Left ventricle myocardium inferior (tissue), 1 donor: ENCODE measurements at places on chromosomes 4 and X.

GRCh38 chr4:42488554-42488953 lies 91.3 kb downstream of the SHISA3 start:
- no peak for DNase-seq

- DNase-seq, result no peak
These were observed 89.2 kb downstream of the GATB start for GRCh38 chr4:151671541-151672059.

- DNase-seq, result no peak
These were observed 114.9 kb downstream of the MAGEB17 start for GRCh38 chrX:16282209-16282608.

- no peak for DNase-seq
These were observed 158.8 kb upstream of the AADAT start for GRCh38 chr4:170248576-170248975.

- no peak for DNase-seq
These were observed 16.5 kb upstream of the SMIM14 start for GRCh38 chr4:39655211-39655610.

DNA sequence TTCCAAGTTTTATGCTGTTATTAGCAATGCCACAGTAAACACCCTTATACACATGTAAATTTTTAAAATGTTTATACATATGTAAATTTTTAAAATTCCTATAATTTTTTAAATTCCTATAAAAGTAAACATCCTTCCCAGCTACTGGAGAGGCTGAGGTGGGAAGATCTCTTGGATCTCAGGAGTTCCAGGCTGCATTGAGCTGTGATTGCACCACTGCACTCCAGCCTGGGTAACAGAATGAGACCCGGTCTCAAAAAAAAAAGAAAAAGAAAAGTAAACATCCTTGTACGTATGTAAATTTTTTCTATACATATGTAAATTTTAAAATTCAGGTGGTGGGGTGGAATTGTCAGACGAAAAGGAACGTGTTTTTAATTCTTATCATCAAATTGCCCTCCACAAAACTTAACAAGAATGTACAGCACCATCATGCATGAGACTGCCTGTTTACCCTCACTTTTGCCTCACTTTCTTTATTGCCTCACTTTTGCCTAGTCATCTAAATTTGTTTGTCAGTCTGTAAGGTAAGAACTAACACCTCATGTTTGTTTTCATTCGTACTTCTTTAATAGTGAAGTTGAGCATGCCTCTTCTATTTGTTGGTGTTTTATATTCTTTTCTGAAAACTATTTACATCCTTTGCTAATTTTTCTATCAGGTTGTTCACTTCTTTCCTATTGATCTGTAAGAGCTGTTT lies 8.0 kb downstream of the SLC7A3 start:
- no peak for DNase-seq

DNA sequence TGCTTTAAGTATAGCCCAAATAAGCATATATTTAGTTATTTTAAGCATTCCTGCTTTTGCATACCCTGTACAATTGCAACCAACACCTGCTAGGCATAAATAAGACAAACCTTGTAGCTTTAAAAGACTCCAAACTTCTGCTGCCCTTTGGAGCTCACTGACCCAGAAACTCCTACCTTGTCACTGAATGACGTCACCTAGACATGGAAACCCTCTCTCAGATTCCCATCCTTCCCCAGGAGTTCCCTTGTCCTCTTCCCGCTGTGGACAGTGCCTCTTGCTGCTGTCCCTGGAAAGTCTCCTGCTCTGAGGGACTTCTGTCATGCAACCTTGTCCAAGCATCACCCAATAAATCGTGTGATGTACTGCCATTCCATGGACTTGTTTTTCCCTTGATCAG lies 507.2 kb downstream of the GRXCR1 start:
- DNase-seq, result no peak

DNA sequence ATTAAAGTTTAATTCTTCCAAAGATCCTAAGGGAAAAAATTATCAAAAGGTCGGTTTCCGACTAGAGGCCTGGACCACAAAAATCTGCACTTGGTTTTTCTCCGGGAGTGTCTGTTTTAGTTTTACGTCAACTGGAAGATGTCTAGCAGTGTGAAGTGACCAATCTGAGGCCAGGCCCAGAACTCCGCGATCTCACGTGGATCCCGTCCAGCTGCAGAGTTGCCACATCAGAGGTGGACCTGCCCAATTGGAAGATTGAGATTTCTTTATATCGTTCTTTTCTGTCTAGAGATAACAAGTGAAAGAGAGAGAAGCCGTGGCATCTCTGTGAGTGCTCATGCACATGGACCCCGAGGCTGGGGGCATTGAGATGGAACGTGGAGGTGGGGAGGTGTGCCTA lies 115.8 kb downstream of the AFF1 start:
- DNase-seq, result peak; percentile 67

DNA sequence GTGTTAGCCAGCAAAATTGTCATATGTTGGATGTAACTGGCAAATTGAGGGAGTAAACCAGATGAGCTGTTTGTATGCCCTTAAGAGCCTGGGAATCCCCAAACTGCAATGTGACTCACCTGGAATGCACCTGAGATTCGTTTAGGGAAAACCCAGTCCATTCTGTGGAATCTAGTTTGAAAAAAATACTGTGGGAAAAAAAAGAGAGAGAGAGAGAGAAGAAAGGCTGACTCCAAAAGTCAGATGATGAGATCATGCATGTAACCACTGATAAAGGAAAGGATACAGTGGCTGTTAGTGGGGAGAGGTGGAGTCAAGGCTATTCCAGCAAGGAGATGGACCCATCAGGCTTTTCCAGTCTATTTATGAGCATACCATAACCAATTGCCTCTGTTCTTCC lies 48.5 kb downstream of the SLC9A7 start:
- DNase-seq, result no peak

DNA sequence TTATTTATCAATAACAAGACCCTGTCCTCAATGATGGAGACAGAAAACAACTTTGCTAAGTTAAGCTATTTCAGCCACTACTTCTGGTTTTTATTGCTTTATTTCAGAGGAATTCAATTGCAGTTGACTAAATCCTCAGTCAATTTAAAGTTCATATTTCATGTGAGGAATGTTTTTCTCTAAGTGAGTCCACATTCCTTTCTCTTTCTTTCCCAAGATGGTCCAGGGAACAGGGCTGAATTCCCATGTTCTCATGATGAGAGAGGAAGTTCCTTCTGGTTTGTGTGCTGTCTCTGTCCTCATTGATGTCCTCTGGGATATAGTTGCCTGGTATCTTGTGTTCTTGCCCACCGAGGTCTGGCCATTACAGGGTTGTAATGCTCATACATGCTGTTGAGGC lies 117.2 kb downstream of the SLIT2 start:
- no peak for DNase-seq

DNA sequence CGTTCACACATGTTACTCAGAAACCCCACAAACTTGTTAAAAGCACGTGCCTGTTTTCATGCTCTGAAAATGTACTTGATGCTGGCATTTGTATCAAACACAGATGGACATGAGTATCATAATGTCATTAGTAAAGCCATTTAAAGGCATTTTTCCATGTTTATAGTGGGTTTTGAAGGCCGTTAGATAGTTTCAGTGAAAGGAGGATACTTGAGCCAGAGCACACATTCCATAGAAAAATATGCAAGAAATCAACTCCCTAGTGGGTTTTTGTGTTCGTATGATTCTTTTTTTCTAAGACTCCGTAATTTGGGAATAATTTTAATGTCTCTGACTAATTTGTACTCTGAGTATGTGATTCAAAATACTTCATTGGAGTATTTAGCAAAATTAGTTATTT lies 216.2 kb upstream of the BMP3 start:
- DNase-seq, result no peak

DNA sequence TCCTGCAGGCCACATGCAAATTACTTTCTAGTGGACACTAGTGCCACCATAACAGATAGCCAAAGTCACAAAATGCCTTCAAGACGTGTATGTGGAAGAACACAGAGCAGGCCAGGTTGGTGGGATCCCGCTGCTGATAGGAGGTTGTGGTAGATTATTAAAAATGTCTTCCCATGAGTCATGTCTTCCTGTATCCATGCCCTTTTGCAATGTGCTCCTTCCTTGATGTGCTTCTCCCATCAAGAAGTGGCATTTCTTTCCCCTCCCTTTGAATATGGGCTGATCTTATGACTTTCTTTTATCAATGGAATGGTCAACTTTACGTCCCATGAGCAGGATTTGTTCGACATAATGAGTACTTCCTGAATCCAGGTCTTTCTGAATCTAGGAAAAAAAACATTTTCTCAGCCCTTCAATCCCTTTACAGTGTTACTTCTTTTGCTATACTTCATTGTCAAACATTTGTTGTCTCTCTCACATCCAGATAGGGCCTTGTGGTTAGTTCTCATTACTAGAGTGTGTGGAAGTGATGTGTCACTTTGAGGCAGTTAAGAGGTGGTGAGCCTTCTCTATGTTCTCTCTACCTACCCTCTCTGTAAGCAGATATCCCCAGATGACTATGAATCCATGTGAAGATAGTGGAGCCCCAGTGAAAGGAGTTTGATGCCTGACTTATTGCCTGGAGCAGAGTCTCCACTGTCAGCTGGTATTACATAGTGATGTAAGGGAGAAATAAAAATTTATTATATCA lies 519.2 kb upstream of the DIPK2B start:
- no peak for DNase-seq

DNA sequence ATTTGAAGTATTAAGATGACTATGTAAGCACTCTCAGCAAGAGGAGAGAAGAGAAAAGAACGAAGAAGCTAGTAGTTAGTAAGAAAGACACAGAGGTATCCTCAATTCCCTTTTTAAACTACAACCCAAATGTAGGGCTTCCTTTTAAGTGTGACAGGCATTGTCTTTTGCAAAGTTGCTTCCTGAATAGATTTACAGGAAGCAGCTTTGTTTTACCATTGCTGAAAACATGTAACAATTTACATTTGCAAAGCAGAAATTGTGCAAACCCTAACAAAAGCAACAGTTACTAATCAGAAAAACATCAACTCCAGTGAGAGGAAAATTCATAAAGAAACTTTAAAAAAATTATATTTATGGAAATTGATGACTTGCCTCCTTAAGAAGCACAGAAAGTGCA lies 96.4 kb downstream of the FAM13A start:
- DNase-seq, result no peak

DNA sequence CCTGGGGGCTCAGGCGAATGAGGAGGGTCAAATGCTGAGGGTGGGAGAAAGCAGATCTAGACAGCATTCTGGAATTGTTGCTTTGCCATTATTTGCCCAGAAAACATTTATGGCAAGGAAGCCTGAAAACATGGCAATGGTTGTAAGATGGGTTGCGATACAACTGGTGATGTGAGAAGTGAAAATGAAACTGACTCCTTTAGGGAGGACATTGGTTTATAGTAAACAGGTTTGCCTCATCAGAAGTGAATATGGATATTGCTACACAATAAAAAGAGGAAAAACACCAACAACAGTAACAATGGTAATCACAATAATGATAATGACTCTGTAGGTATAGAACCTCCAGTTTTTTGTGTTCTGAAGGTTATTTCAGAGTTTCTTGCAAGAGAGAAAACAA lies 107.0 kb upstream of the TBC1D9 start:
- DNase-seq, result no peak

GRCh38 chrX:925094-925493 lies 287.4 kb downstream of the CRLF2 start:
- no peak for DNase-seq

GRCh38 chrX:129932821-129933321 lies 26.9 kb downstream of the UTP14A start:
- DNase-seq, result peak; percentile 24

- no peak for DNase-seq
These were observed 255 bp upstream of the CNOT6L start for GRCh38 chr4:77819404-77819842.
